ENCODE measurements at places on chromosomes 1 and 21.

GRCh38 chr1:63034256-63034655 lies 250.3 kb downstream of the ATG4C start:
- no peak overlapping the region for H3K27ac ChIP-seq
- DNase-seq, result no peak
- no peaks in the 10 kb centered on the region for H3K36me3 ChIP-seq
- H3K4me1 ChIP-seq, result no peaks in the 10 kb centered on the region

DNA sequence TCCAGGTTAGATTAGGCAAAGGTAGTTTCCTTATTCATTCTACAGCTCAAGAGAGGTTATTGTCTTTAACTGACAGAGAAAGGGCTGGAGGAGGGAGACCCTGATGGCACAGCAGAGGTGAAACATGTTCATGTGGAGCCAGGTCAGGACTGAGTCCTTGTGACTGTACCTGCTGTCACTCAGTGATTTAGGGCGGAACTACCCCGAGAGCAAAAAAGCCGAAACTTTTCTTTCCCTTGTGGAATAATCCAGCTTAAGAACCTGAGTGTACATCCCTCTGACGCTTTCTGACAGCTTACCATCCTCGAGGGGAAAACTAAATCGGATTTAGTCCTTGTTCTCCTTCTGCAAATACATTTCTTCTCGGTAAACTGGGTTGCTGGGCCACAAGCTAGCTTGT lies 273.2 kb downstream of the BACH1 start:
- no peak overlapping the region for H3K27ac ChIP-seq
- H3K4me3 ChIP-seq, result no peak overlapping the region
- H3K27me3 ChIP-seq, result no peaks in the 10 kb centered on the region
- H3K36me3 ChIP-seq, result no peaks in the 10 kb centered on the region

- H3K27ac ChIP-seq, result no peak overlapping the region
- no peak for DNase-seq
- no peaks in the 10 kb centered on the region for H3K27me3 ChIP-seq
- peaks cover 26% of the 10 kb centered on the region for H3K4me1 ChIP-seq
These were observed 4.6 kb downstream of the TRIM11 start for GRCh38 chr1:228401782-228402640.

GRCh38 chr1:52834798-52835197 lies 7.8 kb upstream of the ZYG11A start:
- H3K36me3 ChIP-seq, result no peaks in the 10 kb centered on the region
- H3K4me3 ChIP-seq, result no peak overlapping the region
- DNase-seq, result no peak
- peaks cover 22% of the 10 kb centered on the region for H3K4me1 ChIP-seq
- H3K27ac ChIP-seq, result no peak overlapping the region
- H3K27me3 ChIP-seq, result peaks cover 7% of the 10 kb centered on the region

GRCh38 chr21:39317134-39318090 lies 4.0 kb upstream of the BRWD1 start:
- H3K27ac ChIP-seq, result no peak overlapping the region
- no peak for DNase-seq
- H3K27me3 ChIP-seq, result peaks cover 5% of the 10 kb centered on the region
- H3K4me3 ChIP-seq, result no peak overlapping the region
- H3K36me3 ChIP-seq, result no peaks in the 10 kb centered on the region

- no peaks in the 10 kb centered on the region for H3K4me1 ChIP-seq
- peaks cover 7% of the 10 kb centered on the region for H3K27me3 ChIP-seq
- H3K4me3 ChIP-seq, result no peak overlapping the region
- peaks cover 24% of the 10 kb centered on the region for H3K36me3 ChIP-seq
- H3K27ac ChIP-seq, result no peak overlapping the region
These were observed 9.5 kb upstream of the YRDC start for GRCh38 chr1:37817481-37817880.

DNA sequence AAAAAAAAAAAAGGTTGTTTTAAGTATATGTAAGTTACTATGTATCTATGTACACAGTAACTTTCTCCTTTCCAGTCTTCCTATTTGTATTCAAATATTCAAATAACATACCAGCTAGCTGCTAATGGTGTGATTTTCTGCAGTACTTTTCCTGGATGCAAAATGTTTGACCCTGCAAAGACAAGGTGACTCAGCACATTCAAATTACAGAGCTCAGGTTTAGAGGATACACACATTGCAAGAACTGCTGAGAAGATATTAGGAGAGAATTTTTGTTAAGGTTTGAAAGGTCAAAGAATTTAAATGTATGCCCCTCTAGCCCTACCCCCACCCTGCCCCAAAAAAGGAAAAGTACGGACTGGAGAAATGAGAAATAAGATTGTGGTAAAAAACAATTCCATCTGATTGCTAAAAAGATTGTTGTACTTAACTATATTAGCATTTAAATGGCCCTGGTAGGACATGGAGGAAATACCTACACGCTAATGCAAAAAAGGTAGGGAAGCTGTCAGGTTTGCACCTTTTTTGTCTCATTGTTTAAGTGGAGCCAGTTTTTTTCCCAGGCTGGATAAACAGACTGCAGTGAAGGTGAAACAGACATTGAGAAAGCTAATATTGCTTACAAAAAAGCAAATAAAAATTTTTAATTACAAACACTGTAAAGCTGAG lies 45.6 kb downstream of the ZNF281 start:
- H3K4me3 ChIP-seq, result peak overlapping the region; percentile 36
- peaks cover under 1% of the 10 kb centered on the region for H3K27me3 ChIP-seq
- H3K27ac ChIP-seq, result peak overlapping the region; percentile 84

- H3K27me3 ChIP-seq, result no peaks in the 10 kb centered on the region
- H3K27ac ChIP-seq, result no peak overlapping the region
- peaks cover 38% of the 10 kb centered on the region for H3K4me1 ChIP-seq
- H3K36me3 ChIP-seq, result no peaks in the 10 kb centered on the region
- no peak overlapping the region for H3K4me3 ChIP-seq
- DNase-seq, result peak; percentile 68
These were observed 13.1 kb upstream of the EXO1 start for GRCh38 chr1:241834733-241835377.

- peaks cover 25% of the 10 kb centered on the region for H3K36me3 ChIP-seq
- peaks cover 2% of the 10 kb centered on the region for H3K27me3 ChIP-seq
- H3K4me3 ChIP-seq, result no peak overlapping the region
- no peak overlapping the region for H3K27ac ChIP-seq
These were observed 13.2 kb upstream of the PRMT2 start for GRCh38 chr21:46622226-46622625.

All from HFFc6 (cell line).